ENCODE measurements at places on chromosomes 11 and 22.

DNA sequence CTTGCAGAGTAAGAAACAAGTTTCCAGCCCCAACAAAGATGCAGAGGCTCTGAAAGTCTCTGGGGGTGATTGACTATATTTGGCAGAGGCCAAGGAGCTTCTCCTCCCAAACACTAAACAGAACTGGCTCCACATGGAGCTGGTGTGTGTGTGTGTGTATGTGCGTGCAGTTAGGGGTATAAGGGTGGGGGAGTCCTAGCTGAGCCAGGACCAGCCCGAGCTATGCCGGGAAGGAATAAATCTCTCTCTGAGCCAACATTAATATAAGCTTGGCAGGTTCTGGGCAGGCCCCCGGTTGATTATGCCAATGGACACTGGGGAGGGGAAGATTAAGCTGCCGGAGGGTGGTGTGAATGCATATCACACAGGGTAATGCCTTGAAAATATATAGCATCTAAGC lies 324.2 kb downstream of the MIAT start:
- no peak for DNase-seq

- DNase-seq: no peak
These were observed 56.2 kb downstream of the BUD13 start for GRCh38 chr11:116716621-116717020.

DNA sequence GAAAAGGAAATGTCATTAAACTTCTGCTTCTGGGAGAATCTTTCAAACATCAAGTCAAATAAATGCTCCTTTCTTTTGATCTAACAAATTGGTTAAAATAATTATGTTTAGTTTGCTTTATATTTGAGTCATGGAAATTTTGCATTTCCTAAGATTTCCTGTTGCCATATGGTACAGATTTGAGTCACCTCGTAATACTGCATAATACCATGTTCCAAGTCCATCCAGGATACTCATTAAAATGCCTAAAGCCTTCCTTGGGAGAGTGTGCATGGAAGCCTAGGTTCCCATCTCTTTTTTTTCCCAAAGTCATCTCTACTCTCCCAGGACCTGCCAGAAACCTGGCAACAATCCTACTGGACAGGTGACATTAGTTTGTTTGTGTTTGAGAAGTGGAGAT lies 4.2 kb downstream of the OR9I1 start:
- DNase-seq: no peak

DNA sequence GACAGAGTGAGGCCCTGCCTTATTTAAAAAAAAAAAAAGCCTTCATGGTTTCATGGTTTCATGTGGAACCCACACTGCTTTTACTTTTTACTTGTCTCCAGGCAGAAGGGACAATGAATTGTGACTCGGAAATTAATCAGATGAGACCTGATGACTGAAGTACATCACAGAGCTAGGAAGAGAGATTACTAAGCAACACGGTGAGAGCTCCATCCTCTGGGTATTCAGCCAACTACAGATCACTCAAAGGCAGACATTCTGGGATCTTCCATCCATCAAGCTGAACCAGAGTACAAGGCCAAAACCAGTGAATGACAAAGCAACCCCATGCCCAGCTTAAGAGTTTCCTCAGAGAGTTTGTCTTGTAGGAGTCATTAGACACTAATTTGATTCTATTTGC lies 433.2 kb downstream of the SOX6 start:
- no peak for DNase-seq

DNA sequence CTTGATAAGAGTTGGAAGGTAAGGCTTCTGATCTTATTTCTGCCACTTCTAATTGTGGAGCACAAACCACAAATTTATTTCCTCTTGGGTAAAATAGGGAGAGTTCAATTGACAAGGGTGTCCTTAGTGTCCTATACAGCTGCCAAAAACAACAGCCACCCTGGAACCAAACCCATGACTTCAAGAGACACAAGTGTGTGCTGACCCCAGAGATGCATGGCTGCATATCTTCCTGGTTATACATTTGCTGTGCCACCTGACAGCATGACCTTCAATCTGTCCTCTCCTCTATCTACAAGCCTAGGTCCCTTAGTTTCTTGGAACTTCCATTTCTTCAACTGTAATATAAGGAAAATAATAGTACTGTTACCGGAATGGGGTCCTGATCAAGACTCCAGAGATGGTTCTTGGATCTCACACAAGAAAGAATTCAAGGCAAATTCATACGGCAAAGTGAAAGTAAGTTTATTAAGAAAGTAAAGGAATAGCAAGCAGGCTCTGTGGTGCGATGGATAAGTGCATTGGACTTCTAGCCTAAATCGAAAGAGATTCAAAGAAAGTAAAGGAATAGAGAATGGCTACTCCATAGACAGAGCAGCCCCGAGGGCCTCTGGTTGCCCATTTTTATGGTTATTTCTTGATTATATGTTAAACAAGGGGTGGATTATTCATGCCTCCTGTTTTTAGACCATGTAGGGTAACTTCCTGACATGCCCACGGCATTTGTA lies 15.5 kb upstream of the TMEM123 start:
- DNase-seq: no peak

DNA sequence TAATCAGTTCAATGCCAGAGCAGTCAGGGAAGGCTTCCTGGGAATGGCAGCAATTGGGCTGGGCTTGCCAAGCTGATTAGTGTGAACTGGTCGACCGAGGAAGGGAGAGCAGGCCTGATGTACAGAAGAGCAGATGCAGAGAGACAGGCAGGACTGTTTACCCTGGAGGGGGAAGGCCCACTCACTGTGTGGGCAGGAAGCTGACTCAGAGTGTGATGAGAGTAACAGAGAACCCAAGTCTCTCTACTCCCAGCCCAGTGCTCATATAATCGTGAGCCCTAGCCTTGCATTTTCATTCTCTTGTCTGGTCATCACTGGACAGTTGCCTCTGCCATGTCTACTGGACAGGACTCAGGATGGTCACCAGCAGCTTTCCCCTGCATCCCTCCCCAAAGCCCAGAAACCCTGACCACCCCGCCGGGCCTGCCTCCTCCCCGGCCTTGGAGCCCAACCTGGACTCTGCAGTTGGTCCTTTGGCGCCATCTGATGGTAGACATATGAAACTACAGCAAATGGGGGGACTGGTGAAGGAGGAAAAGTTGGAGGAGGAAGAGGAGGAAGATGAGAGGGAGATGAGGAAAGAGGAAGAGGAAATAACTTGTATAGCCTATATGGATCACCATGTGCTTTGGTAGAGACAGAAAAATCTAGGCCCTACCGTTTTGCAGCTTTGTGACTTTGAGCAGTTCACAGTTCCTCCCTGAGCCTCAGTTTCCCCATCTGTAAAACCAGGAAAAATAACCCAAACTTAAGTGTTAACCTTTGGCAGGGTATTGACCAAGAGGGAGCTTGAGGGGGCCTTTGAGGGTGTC lies 43.4 kb upstream of the PRDM11 start:
- peak; percentile 63 for DNase-seq
